Progenitor cell of endocrine pancreas (in vitro differentiated cells): ENCODE measurements at places on chromosomes 1 and 21. TPM values are rescaled to one million over a fixed set of nuclear protein-coding genes. Genes with fewer than 3 reads are reported as not detected.

Gene RNF115
- total RNA-seq: 14.5 and 14.7 TPM in 2 replicates

Gene RIMS3
- 7.0 and 7.2 TPM in 2 replicates for total RNA-seq

- no peak for DNase-seq
These were observed 195.2 kb downstream of the FCRL5 start for GRCh38 chr1:157357111-157357510.

DNA sequence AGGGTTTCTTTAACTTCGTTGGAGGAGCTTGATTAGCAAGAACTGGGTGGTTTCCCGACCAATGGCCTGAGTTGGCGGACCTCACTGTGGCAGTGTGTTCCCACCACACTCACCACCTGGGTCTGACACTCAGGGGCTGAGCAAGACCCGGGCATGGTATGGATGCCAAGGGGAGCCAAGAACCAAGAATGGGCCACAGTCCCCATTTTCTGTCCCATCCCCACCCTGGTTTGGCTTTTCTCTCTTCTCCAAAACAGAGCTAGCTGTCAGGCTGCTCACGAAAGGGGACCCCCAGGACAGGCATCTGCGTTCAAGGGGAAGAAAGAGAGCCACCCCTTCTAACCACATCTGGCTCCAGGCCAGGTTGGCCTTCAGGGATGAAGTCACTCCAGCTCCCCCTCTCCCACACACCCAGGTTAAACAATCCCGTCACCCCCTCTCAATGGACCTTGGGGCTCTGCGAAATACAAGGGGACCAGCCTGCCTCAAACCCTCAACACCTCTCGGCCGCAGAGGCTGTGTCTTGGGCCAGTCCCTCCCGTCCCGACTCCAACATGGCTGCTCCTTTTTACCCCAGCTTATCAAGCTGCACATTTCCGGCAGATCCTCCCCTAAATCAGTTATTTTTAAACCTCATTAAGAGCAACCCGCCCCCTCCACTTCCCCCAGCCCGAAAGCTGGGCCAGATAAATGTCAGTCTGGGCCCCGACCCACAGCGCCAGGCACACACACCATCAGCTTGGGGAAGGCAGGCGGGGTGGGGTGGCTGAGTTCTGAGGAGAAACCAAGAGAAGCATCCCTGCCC is 3.4 kb downstream of the TAGLN2 start:
- no peak for DNase-seq

DNA sequence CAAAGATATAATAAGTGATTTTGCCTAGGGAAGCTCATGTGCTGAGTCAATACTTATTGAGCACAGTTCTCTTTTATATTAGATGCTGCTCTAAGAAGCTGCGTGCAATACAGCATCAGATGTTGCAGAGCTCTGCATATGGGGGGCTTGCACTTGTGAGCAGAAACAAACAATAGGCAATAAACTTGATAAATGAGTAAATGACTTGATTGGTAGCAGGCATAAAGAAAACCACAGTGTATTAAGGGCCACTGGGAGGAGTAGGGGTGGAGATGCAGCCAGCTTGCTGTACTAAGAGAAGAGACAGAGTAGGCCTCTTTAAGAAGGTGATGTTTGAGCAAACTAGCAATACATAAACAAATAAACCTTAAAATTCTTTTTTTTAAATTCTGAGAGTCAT is 598.5 kb upstream of the ADAMTS5 start:
- DNase-seq: no peak

GRCh38 chr1:14784790-14785773 is 186.6 kb downstream of the KAZN start:
- DNase-seq: no peak

GRCh38 chr1:72891976-72892375 is 609.6 kb upstream of the NEGR1 start:
- no peak for DNase-seq

DNA sequence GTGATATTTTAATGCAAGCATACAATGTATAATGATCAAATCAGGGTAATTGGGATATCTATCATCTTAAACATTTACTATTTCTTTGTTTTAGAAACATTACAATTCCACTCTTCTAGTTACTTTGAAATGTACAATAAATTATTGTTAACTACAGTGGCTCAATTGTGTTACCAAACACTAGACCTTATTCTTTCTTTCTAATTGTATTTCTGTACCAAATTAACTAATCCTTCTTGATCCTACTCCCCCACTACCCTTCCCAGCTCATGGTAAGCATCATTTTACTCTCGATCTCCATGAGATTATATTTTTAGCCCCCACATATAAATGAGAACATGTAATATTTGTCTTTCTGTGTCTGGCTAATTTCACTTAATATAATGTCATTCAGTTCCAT is 95.0 kb upstream of the MROH9 start:
- DNase-seq: no peak

GRCh38 chr1:151060007-151060656 is at the start of gene MLLT11:
Gene MLLT11, plus strand, starts transcription at chr1:151060397. Its CDS starts 6,828 bp downstream, at chr1:151067225.
- DNase-seq: no peak

DNA sequence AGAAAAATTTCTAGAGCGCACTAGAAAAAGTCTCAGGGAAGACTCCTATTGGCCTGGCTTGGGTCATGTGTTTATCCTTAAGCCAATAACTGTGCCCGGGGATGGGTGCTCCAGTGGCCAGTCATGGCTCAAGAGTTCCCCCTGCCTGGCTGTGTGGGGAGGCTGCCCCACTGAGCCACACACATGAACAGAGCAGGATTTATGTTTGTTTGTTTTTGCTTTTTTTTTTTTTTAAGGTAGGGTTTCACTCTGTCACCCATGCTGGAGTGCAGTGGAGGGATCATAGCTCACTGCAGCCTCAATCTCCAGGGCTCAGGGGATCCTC is 21.8 kb downstream of the EDN2 start:
- no peak for DNase-seq

DNA sequence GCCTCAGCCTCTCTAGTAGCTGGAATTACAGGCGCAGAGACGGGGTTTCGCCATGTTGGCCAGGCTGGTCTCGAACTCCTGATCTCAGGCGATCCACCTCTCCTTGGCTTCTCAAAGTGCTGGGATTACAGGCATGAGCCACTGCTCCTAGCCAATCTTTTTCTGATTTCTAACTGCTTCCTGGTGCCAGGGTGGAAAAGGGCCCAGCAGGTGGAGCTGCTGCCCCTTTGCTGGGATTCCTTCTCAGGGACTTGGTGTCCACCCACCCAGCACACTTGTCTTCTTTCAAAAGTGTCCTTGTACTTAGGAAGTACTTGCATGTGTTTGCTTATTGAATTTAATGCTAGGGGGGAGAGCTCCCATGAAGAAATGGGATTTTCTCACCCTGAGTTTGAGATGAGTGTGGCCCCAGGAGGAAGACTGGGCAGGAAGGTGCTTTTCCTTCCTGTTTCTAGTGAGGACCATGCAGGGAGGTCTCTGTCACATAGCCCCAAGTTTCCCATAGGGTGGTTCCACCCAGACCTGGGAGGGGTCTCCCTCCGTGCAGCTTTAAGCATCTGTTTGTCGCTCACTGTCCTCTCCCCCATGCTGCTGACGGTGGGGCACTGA is 14.2 kb downstream of the UTP11 start:
- DNase-seq: peak; percentile 44

GRCh38 chr1:70168283-70168682 is 37.1 kb downstream of the LRRC40 start:
- DNase-seq: no peak

GRCh38 chr1:64092851-64093371 is 110.5 kb upstream of the UBE2U start:
- DNase-seq: no peak
